ENCODE measurements at places on chromosomes 11 and 22.

DNA sequence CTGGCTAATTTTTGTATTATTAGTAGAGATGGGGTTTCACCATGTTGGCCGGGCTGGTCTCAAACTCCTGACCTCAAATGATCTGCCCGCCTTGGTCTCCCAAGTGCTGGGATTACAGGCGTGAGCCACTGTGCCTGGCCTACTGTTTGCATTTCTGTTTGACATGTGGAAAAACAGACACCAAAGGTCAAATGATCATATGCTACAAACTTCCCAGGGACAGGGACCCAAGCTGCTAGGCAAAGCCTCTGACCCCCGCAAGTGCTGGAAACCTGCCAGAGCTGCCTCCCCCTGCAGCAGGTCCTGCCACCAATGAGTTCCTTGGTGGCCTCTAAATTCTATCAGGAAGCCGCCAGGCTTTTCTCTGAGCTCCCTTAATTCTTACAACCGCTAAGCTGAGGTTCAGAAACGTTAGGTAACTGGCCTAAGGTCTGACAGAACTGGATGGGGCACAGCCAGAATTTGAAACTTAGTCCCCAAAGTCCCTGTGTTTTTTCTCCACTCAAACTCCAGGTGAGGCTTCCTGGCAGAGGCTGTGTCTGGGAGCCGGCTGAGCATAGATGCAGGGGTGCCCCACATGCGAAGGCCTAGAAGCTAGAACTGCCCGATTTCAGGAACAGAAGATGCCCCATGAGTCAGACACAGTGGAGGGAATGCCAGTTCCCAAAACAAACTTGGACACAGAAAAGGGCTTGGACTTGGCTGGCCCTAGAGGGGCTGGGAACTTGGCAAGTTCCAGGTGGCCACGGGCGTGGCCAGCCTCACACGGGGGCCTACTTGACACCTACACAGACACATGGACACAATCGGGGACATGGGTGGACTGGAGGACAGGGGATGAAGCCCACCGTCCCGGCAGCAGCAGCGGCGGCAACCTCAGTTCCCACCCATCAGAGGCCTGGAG, 7.4 kb downstream of the CSNK1E start:
- DNase-seq, result no peak

- no peak for DNase-seq
Measured at GRCh38 chr11:134223121-134223520, 646 bp downstream of the NCAPD3 start.

DNA sequence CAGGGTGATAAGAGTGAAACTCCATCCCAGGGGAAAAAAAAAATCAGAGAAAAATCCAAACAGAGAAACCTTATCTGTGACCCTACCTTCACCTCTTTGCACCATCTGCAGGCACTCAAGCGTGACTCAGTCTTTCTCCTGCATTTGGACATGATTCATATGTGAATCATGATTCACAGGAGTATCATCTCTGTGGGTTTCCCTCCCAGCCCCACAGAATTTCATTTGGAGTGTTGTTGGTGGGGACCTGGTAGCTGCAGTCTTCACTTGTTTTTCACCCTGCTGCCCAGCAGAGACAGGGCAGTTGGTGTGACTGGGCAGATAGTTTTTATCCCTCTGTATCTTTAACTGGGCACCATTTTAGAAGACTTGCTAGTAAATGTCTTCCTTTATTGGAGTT, 75.7 kb downstream of the DEPDC5 start:
- DNase-seq, result peak; percentile 94

GRCh38 chr11:49377978-49378377, 169.6 kb upstream of the FOLH1 start:
- DNase-seq, result no peak

DNA sequence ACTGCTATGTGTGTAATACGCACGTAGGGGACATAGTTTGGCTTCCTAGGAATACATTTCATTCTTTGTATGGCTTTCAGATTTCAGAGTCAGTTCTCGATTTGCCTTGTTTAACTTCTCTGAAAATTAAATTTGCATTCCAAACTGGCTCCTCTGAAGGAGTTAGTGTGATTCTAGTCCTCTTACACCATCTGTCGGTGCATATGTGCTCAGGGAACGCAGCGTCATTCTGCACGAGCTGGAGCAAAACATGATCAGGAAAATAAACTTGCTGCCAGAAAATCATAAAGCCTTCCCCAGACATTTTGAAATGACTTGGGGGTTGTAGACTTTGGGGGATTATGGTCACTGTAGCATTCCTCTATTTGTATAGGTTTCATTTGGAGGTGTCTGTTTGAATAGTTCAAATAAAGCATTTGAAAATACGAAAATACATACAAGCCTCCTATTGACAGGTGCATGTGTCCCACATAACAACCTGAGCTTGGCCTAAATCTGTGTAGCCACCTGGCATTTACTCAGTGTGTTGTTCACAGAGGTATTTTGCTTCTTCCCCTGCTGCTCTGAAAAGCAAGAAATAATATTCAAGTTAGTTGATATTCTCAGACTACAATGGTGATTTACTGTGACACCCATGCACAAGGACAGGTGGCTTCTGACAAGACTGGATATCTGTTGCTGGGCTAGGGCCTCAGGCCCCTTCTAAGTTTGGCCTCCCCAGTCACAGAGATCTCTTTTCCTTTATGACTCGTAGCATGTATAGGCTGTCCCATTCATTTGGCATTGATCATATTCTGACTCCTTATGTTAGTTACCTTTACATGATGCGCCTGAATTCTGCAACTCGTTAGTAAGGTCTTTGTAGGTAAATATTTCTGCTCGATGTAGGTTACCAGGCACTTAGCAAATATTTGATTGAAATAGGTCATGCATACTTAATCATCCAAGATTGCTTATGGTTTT, 81.6 kb upstream of the SORL1-AS1 start:
- no peak for DNase-seq

- no peak for DNase-seq
Measured at GRCh38 chr22:39234472-39234787, 10.4 kb downstream of the PDGFB start.

- DNase-seq, result no peak
Measured at GRCh38 chr11:8323161-8323935, 59.7 kb upstream of the LMO1 start.

GRCh38 chr22:49019737-49020713, 807.6 kb downstream of the BRD1 start:
- no peak for DNase-seq

All from HS-5 (cell line).